ENCODE measurements at places on chromosomes 6 and 20.
A peak's percentile ranks its signal among the peaks of the same experiment; 100 is the strongest.

GRCh38 chr6:143270026-143270425, 180.5 kb downstream of the ADAT2 start:
- H3K4me3 ChIP-seq: no peak overlapping the region
- peaks cover 6% of the 10 kb centered on the region for H3K36me3 ChIP-seq
- H3K27ac ChIP-seq: no peak overlapping the region
- peaks cover 12% of the 10 kb centered on the region for H3K4me1 ChIP-seq
- DNase-seq: no peak

- no peak for DNase-seq
- H3K4me3 ChIP-seq: no peak overlapping the region
- H3K27me3 ChIP-seq: no peaks in the 10 kb centered on the region
- peaks cover 4% of the 10 kb centered on the region for H3K4me1 ChIP-seq
Measured at GRCh38 chr20:16273812-16274555, 299.3 kb downstream of the KIF16B start.

- no peak overlapping the region for H3K27ac ChIP-seq
- peaks cover 21% of the 10 kb centered on the region for H3K36me3 ChIP-seq
- DNase-seq: no peak
- H3K27me3 ChIP-seq: no peaks in the 10 kb centered on the region
- H3K4me3 ChIP-seq: no peak overlapping the region
- H3K4me1 ChIP-seq: peaks cover 29% of the 10 kb centered on the region
Measured at GRCh38 chr6:158188591-158188990, 20.4 kb downstream of the GTF2H5 start.

- DNase-seq: peak; percentile 44
- H3K4me1 ChIP-seq: peaks cover 19% of the 10 kb centered on the region
- H3K4me3 ChIP-seq: no peak overlapping the region
- no peak overlapping the region for H3K27ac ChIP-seq
Measured at GRCh38 chr6:36962874-36963273, 8.3 kb downstream of the PI16 start.

GRCh38 chr20:31806564-31807355, 12.4 kb upstream of the MYLK2 start:
- H3K4me1 ChIP-seq: peaks cover 72% of the 10 kb centered on the region
- DNase-seq: no peak
- H3K36me3 ChIP-seq: peaks cover 15% of the 10 kb centered on the region
- H3K27ac ChIP-seq: peak overlapping the region; percentile 87

Data from chondrocyte (in vitro differentiated cells).